ENCODE measurements at places on chromosomes 6 and 20.

DNA sequence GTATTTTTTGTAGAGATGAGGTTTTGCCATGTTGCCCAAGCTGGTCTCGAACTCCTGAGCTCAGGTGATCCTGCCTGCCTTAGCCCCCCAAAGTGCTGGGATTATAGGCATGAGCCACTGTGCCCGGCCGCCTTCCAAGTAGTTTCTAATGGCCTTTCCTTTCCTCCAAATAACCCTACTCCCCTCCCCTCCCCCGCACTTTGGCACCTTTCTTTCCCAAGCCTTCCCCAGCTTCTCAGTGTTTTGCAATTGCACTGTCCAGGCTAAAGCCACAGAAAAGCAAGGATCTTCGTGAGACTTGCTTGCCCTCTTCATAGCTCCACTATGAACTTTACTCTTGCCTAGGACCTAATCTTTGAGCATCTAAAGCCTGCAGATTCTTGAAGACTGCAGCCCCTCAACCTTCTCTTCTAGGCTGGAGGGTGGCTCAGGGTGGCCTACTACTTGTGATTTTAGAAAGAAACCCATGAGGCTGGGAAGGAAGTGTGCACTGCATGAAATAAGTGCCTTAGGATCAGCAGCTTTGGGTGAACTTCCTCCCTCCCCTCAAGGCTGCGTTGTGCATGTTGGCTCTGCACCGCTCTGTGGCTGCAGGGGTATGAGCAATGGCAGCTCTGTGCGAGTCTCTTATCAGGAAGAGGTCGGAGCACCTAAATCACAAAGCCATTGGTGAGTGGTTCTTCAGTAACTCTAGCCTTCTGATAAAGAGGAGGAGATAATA is 152.4 kb upstream of the SNX9 start:
- peak; percentile 84 for DNase-seq

DNA sequence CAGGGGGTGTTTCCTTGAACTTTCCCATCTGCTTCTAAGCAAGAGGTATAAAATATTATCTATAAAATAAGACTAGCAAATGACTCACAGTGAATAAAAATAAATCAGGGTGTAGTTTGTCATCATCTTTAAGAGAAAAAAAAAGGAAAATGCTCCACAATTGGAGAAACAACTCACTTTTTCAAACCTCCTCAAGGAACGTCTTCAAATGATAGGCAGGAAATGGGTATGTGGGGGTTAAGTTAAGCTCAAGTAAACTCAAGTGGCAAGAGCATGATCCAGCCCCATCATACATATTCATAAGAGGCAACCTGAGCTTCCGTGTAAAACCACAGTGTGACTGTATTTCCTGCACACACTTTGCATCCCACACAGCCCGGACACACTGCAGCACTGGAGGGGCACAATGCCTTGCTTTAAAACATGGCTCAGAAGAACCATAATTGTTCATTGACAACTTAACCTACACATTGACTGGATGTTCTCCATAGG is 58.5 kb upstream of the CEP85L start:
- DNase-seq = peak; percentile 90

DNA sequence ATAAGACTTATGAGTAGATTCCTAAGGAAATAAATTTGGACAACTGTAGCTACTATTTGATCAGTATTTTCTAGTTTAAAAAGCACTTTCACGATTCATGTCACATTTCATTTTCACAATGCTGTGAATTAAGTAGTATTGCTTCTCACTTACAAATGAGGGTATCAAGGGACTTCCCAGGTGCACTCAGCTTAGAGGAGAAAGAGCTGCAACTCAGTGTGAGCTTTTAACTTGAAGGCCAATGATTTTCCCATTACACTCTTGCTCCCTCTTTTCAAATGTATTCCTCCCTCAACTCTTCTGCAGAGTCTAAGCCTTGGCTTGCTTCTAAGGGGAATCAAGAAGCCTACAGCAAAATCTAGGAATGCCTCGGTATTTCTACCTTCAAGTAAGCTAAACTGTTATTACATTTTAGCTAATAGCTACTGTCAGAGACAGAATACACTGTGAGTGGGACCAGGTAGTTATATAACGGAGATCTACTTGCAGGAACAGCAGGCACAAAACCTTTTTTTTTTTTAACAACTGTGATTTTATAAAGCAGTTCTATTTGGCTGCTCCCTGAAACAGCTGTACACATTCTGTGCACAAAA is 339.0 kb downstream of the SYNE1 start:
- no peak for DNase-seq

- DNase-seq = no peak
Measured at GRCh38 chr6:137016356-137016755, 28.4 kb downstream of the IL20RA start.

GRCh38 chr6:155080881-155081845 is 86.0 kb downstream of the TIAM2 start:
- DNase-seq = no peak

DNA sequence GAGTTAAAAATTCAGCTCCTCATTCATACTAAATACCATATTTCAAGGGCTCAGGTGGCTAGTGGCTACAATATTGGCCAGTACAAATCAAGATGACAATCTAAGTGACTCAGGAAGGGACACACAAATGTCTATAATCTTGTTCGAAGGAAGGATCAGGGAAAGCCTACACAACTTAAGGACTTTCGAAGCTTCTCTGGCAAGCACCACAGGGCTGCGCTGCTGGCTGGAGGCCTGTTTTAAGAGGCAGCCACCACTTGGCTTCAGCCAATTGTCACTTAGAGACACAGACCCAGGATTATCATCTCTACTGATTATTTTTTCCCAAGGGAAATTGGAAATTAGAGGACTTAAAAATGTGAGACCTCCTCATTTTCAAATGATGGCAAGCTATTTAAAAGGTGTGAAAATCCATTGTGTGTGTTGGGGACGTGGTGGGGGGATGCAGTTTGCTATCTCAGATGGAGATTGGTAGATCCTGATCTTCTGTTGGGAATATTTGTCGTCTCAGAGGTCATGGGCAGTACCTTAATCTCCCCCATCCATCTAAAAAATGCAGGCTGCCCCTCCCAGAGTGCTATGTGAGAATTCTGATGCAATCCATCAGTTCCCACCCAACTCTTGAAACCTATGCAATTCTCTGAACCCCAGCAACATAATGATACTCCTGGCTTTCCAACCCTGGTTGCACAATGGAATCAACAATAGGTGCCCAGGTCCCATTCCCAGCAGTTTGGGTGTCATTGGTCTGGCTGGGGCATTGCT is 11.3 kb downstream of the ARHGAP40 start:
- no peak for DNase-seq

- DNase-seq = no peak
Measured at GRCh38 chr6:79440598-79440997, 96.6 kb downstream of the LCA5 start.

- no peak for DNase-seq
Measured at GRCh38 chr6:85066266-85066665, 301.9 kb upstream of the TBX18 start.

DNA sequence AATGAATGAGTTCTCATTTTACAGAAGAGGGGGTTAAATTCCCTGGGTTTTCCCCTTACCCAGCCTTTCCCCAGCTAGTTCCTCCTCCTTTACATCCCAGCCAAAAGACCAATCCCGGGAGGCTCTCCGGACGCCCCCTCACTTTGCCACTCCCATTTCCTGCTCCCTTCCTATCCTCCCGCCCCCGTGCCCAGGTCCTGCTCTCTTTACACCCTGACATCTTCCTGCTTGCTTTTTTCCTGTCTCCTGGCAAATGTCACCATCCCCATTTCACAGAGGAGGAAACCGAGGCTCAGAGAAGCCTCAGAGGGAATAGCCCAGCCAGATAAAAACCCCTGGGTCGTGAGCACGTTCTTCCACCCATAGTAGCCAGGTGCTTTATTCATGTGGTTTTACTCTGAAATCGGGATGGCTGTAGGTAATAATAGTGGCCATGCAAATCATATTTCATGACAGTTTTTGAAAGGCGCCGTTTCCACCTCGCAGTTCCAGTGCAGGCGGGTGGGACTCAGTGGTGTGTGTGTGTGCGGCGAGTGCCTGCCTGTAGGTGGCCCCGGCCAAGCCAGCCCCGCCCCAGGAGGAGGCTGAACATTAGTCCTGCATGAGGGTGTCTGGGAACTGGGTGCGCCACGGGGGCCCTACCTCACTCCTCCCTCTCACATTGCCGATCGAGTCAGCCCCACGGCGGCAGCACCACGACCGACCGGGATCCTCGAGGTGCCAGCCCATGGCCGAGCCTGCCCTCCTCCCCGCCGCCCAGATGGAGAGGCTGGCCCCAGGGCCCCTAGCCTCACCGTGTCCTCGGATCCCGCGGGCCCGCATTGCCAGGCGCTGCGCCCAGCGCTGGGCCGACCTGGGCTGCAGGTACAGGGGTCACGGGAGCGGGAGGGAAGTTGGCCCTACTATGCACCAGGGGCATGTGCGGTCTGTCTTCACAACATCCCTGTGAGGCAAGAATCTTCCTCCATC is at the start of gene ARHGAP40:
Gene ARHGAP40 (plus strand): TSS at position 594 of the 969 bp plus-strand sequence.
- peak; percentile 23 for DNase-seq

- no peak for DNase-seq
Measured at GRCh38 chr6:68892452-68892851, 257.4 kb downstream of the ADGRB3 start.

- no peak for DNase-seq
Measured at GRCh38 chr20:57751411-57751810, 41.6 kb upstream of the PMEPA1 start.

GRCh38 chr6:84771756-84772356 is 7.5 kb upstream of the TBX18 start:
- DNase-seq = no peak

- DNase-seq = peak; percentile 47
Measured at GRCh38 chr20:61521687-61522420, 269.8 kb downstream of the CDH4 start.

DNA sequence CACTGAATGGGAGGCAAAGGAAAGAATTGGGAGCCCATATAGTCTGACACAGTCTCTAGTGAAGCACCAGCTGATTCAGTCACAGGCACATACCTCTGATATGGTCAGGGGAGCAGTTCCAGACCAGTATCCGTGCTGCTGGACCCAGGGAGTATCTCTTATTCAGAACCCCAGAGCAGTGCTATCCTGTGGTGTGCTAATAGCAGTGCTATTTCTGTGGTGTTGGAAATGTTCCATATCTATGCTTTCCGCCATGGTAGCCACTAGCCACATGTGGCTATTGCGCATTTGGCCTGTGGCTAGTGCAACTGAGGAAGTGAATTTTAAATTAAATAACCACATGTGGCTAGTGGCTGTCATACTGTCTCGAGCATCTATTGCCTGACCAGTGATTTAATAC is 11.0 kb downstream of the SCUBE3 start:
- DNase-seq = peak; percentile 49

GRCh38 chr20:59765599-59766177 is 161.3 kb downstream of the PHACTR3 start:
- DNase-seq = peak; percentile 66

DNA sequence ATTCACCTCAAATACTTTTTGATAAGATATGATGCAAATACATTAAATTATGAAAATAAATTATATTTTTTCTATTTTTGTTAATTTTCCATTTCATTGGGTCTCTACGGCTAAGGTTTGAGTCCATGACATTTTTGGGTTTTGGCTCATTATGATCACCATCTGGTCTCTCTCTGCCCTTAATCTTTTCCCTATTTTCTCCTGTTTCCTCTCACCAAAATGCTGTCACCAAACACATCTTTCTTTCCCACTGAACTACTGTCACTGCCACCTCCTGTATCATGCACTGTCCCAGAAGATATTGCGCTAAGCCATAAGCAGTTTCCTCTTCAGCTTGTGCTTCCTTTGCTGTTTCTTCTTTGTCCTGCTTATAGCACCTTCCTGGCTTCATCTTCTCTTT is 42.0 kb upstream of the OGFRL1 start:
- no peak for DNase-seq

Data from NB4 (cell line).